Activated naive CD8-positive, alpha-beta T cell treated with anti-CD3 and anti-CD28 coated beads, Interleukin-2, amount 10 ng/mL, durations not matched to agents 7 days and 5 days (primary cell): ENCODE measurements at places on chromosomes 1 and 21. TPM values are rescaled to one million over a fixed set of nuclear protein-coding genes. Genes with fewer than 3 reads are reported as not detected.

GRCh38 chr21:33682992-33683627, 40.8 kb downstream of the ITSN1 start:
- DNase-seq, result no peak

DNA sequence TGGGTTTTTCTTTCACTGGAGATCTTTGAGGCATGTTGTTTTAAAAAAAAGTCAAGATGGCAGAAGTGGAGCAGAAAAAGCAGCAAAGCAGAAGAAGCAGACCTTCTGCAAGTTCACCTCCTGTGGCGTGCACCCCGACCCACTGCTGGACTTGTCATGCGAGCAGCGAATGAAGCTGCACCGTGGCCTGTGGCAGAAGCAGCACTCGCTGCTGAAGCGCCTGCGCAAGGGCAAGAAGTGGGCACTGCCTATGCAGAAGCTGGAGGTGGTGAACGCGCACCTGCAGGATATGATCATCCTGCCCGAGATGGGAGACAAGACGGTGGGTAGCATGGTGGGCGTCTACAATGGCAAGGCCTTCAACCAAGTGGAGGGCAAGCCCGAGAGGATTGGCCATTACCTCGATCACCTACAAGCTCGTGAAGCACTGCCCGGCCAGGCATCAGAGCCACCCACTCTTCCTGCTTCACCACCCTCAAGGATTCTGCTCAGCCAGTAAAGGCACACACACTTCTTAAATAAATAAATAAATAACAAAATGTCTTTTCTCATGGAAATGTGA, 22.1 kb downstream of the METTL13 start:
- DNase-seq, result no peak

GRCh38 chr1:157992833-157993146, 655 bp upstream of the KIRREL1 start:
- no peak for DNase-seq

- no peak for DNase-seq
These were observed 49.4 kb downstream of the H3-3A start for GRCh38 chr1:226111883-226112261.

DNA sequence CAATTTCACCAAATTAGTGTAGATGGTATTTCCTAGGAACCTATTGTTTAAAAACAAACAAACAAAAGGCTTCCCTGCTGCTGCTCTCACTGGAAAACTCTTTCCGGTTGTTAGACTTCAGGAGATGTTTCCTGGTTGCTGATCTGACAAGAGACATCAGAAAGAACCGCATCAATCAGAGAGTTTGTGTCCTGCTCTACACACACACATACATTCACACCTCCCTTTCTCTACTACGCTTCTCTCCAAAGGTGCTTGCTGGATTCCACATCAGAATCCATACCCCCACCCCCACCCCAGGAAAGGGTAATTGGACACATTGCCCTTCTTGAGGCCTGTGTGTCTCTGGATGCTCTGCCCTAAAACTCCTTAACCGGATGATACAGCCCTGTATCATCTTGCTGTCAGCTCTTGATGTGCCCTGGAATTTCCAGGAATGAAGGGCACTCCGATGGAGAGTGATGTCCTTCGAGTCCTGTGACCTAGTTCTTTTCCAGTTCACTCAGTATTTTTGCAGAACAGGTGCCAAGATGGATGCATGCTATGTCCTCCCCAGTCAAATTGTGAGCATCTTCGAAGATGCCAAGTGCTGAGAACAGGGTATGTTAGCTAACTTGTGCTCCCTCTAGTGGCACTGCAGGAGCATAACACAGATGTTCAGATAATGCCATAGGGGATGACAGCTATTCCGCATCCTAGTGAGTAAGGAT, 113.7 kb upstream of the SLC35F3 start:
- no peak for DNase-seq

- no peak for DNase-seq
These were observed 150.9 kb downstream of the HIVEP3 start for GRCh38 chr1:41767534-41768525.

DNA sequence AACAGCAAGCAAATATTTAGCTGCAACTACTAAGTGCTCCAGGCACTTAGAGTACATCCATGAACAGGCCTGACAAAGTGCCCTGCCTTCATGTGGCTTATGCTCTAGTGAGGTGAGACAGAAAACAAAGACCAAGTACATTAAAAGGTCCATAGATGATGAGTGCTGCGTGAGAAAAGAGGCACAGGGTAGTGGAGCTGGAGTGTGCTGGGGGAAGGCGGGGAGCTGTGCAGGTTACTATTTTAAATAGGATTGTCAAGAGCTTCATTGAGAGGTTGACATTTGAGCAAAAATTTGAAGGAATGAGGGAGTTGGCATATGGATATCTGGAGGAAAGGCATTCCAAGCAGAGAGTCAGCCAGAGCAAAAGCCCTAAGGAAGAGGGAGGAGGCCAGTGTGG, 29.3 kb upstream of the RXRG start:
- no peak for DNase-seq

DNA sequence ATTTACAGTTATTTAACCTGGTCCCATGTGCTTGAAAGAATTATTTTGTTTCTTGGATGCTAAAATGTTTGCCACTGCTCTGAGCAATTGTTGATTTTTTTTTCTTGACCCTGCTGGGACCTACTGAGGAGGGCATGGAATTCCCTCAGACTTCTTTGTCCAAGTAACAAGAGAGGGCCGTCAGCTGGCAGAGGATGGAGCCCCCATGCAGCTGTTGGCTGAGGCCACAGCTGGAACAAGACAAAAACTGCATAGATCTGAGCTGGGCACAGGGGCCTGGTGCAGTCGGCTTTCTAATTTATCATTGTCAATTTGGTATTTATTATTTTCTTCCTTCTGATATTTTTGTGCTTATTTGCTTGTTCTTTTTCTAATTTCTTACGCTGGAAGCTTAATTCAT, 39.6 kb upstream of the ABCG1 start:
- no peak for DNase-seq

DNA sequence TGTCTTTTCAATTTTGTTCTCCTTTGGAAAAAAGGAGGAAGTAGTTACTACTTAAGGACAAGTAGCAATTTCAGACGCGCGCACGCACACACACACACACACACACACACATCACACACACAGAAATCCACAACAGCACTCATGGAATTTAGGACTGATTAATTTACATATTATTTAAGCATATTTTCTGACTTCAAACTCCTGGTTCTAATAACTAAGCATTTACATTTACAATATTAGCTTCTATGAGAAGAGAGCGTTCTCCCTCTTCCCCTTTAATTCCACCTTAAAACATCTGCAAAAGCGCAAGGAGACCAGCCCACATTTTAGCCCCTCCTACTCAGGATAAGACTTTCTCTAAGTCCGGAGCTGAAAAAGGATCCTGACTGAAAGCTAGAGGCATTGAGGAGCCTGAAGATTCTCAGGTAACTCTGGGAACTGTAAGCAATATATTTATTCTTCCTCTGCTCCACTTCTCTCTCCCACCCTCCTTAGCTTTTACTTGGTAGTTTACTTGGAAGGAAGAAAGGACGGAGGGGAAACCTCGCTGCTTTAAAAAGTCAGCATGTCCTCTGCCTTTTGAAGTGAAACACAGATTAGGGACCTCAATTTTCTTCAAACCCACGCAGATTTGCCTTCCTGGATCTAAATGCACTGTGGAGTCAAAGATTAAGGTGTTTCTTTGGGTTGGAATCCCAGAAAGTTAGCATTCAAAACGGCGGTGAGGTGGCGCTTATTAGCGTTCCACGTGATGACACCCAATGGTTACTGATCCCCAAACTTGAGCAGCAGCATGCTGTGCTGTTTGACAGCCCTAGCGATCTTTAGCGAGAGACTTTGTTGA, at the start of gene PLA2G4A:
TSS of gene PLA2G4A (plus strand) at position 339 of the 844 bp plus-strand sequence. CDS start 25,406 bp downstream, outside the sequence.
- DNase-seq, result no peak

DNA sequence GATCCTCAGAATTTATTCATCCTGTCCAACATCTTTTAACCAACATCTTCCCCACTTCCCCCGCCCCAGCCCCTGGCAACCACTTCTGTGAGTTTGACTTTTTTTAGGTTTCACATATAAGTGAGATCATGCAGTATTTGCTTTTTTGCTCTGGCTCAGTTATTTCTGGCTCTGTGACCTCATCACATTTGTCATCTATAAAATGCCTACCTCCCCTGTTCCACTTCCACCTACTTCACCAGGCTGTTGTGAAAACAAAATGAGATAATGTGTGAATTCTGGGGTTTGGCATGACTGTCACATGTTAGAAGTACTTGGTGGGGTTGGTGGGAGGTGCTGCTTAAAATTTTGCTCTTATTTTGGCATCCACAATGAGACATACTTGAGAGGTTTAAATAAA, 18.4 kb downstream of the HHAT start:
- DNase-seq, result no peak

DNA sequence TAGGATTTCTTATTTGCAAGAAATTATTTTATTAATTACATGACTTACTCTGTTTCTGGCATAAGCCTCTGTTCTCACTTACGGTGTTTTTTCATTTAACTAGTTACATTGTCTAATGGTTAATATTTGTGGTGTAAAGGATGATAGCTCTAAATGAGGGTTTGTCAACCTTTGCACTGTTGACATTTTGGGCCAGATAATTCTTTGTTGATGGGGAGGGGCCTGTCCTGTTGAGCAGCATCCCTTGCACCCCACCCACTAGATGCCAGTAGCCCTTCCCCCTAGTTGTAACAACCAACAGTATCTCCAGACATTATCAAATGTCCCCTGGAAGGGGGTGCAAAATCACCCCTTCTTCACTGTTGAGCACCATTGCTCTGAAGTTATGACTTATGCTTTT, 83.6 kb upstream of the SLC44A3 start:
- no peak for DNase-seq

GRCh38 chr1:21821385-21822019, 9.4 kb downstream of the LDLRAD2 start:
- DNase-seq, result no peak

GRCh38 chr1:164702216-164702615, 143.2 kb downstream of the PBX1 start:
- DNase-seq, result no peak

DNA sequence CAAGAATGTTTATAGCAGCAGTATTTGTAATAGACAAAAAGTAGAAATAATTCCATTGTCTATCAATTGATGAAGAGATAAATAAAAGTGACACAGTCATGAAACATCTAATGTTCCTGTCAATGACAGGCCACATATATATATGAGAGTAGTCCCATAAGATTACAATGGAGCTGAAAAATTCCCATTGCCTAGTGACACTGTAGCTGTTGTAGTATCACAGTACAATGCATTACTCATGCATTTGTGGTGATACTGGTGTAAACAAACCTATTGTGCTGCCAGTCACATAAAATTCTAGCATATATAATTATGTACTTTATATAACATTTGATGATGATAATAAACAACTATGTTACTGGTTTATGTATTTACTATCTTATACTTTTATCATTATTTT, 141.9 kb upstream of the LYPLAL1 start:
- DNase-seq, result no peak

DNA sequence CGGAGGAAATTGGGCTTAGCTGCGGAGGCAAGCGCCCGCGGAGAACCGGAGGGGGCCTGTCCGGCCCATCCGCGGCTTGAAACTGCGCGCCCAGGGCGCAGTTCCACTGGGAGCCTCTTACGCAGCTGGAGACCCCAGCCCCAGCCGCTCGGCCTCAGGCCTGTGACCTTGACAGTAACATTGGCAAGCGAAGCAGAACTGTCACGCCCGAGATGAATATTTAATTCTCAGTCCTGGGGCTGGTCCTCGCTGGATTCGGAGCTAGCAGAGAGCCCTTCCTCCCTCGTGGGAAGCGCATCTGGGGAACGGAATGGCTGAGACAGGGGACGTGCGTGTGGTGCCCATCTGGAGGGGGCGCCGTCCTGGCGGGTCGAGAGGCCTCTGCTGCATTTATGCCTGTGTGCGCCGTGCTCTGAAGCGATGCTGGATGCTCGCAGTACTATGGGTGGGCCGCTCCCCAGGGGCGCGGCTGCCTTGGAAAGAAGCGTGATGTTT, 928 bp downstream of the SLC6A17 start:
- no peak for DNase-seq

GRCh38 chr1:56452027-56453011, 127.0 kb downstream of the PLPP3 start:
- DNase-seq, result no peak

- DNase-seq, result no peak
These were observed 76.1 kb upstream of the HOOK1 start for GRCh38 chr1:59738591-59739015.

DNA sequence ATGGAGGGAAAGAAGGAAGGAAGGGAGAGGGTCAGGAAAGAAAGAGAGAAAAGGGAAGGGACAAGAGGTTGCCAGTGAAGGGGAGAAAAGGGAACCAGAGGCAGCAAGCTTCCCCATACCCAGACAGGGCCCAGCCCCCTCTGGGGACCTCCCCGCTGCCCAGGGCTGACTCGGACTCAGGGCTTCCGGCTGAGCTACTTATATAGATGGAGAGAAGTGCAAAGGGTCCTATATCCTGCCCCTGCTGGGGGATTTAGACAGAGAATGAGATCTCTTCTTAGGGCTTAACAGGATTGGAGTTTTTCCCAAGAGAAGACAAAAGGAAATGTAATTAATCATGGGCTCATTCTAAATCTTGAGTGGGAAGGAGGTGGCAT, at the start of gene ETV3L:
TSS of gene ETV3L (minus strand) at position 176 of the 377 bp plus-strand sequence. CDS start 285 bp downstream, outside the sequence.
- DNase-seq, result no peak

The CR1L gene
- total RNA-seq, result not detected

The EFNA3 gene
- total RNA-seq, result 3.6 TPM

The CLCNKB gene
- total RNA-seq, result not detected

The IBA57 gene
- total RNA-seq, result 12.2 TPM

The OR2T10 gene
- total RNA-seq, result not detected

The MYOC gene
- total RNA-seq, result not detected

The TMEM59 gene
- 192 TPM for total RNA-seq

The PRAMEF33 gene
- total RNA-seq, result not detected

The ILDR2 gene
- total RNA-seq, result 3.5 TPM

The HAO2 gene
- not detected for total RNA-seq

The RXFP4 gene
- 0.26 TPM for total RNA-seq

The RGS18 gene
- total RNA-seq, result 0.28 TPM

The CA14 gene
- not detected for total RNA-seq

The IL20 gene
- total RNA-seq, result not detected
